ENCODE measurements at places on chromosomes 5 and 9.
A peak's percentile ranks its signal among the peaks of the same experiment; 100 is the strongest.

GRCh38 chr5:50717651-50718050 lies 51.2 kb downstream of the PARP8 start:
- H3K4me1 ChIP-seq: no peaks in the 10 kb centered on the region
- no peaks in the 10 kb centered on the region for H3K27me3 ChIP-seq
- H3K27ac ChIP-seq: no peak overlapping the region
- H3K36me3 ChIP-seq: no peaks in the 10 kb centered on the region
- no peak for DNase-seq

- no peaks in the 10 kb centered on the region for H3K27me3 ChIP-seq
- H3K4me3 ChIP-seq: no peak overlapping the region
- no peaks in the 10 kb centered on the region for H3K36me3 ChIP-seq
- H3K27ac ChIP-seq: no peak overlapping the region
- no peaks in the 10 kb centered on the region for H3K4me1 ChIP-seq
Measured at GRCh38 chr5:96093340-96093739, 131.7 kb upstream of the ELL2 start.

GRCh38 chr5:137828180-137828579 lies 39.5 kb upstream of the MYOT start:
- H3K4me1 ChIP-seq: no peaks in the 10 kb centered on the region
- no peaks in the 10 kb centered on the region for H3K36me3 ChIP-seq
- H3K27ac ChIP-seq: no peak overlapping the region
- H3K4me3 ChIP-seq: no peak overlapping the region
- peaks cover 6% of the 10 kb centered on the region for H3K27me3 ChIP-seq

DNA sequence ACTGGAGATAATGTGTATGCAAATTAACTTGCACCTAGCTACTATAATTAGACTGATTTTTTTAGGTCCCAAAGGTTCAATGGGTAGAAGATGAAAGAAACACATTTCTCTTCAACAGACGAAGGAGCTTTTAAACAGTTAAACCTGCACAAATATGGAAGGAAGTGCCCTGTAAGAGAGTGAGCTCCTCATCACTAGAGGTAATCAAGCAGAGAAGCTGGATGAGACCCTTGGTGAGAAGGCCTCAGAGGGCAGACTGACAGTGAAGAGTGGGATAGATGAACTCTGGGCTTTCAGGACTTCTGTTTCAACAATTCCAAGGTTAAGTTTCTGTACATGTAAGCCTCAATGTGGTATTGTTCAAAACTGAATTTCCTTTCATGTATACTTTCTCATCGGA lies 23.2 kb downstream of the PTPN3 start:
- DNase-seq: no peak
- no peaks in the 10 kb centered on the region for H3K4me1 ChIP-seq
- H3K4me3 ChIP-seq: no peak overlapping the region
- H3K36me3 ChIP-seq: no peaks in the 10 kb centered on the region

GRCh38 chr5:32241034-32241783 lies 67.1 kb upstream of the GOLPH3 start:
- H3K27me3 ChIP-seq: no peaks in the 10 kb centered on the region
- no peak for DNase-seq
- H3K27ac ChIP-seq: no peak overlapping the region
- H3K4me1 ChIP-seq: no peaks in the 10 kb centered on the region

- H3K4me3 ChIP-seq: no peak overlapping the region
- H3K27me3 ChIP-seq: no peaks in the 10 kb centered on the region
- H3K4me1 ChIP-seq: peaks cover 4% of the 10 kb centered on the region
- peak; percentile 75 for DNase-seq
- no peak overlapping the region for H3K27ac ChIP-seq
Measured at GRCh38 chr5:140157032-140157781, 17.8 kb upstream of the CYSTM1 start.

GRCh38 chr5:37075399-37075950 lies 173.7 kb downstream of the CPLANE1 start:
- H3K27ac ChIP-seq: no peak overlapping the region
- H3K4me1 ChIP-seq: peaks cover 22% of the 10 kb centered on the region
- H3K4me3 ChIP-seq: no peak overlapping the region
- DNase-seq: no peak

- DNase-seq: no peak
- H3K4me1 ChIP-seq: no peaks in the 10 kb centered on the region
- no peak overlapping the region for H3K4me3 ChIP-seq
- no peak overlapping the region for H3K27ac ChIP-seq
- H3K27me3 ChIP-seq: no peaks in the 10 kb centered on the region
Measured at GRCh38 chr5:166906991-166907713, 1384.3 kb upstream of the WWC1 start.

DNA sequence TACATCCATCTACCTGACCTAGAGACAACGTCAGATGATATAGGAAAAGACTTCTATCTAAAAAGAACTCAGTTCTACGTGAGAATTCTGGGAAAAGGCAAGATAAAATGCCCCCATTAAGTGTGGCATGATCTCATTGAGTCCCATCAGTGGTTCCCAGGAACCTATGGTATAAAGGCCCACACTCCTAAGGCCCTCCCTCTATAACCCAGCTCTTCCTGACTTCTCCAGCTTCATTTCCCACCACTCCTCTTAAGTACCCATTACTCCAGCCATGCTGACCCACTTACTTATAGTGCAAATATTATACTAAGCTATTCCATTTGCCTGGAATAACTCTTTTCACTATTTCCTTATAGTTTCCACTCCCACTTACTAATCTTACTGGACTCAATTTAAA lies 95.4 kb upstream of the NR5A1 start:
- H3K4me3 ChIP-seq: no peak overlapping the region
- no peaks in the 10 kb centered on the region for H3K36me3 ChIP-seq
- no peaks in the 10 kb centered on the region for H3K4me1 ChIP-seq
- peaks cover 1% of the 10 kb centered on the region for H3K27me3 ChIP-seq
- no peak overlapping the region for H3K27ac ChIP-seq

GRCh38 chr9:89278997-89279739 lies 31.8 kb upstream of the CKS2 start:
- no peaks in the 10 kb centered on the region for H3K27me3 ChIP-seq
- no peaks in the 10 kb centered on the region for H3K4me1 ChIP-seq
- H3K4me3 ChIP-seq: no peak overlapping the region
- peak; percentile 55 for DNase-seq
- no peak overlapping the region for H3K27ac ChIP-seq

- H3K4me3 ChIP-seq: no peak overlapping the region
- no peaks in the 10 kb centered on the region for H3K36me3 ChIP-seq
- DNase-seq: no peak
- H3K27ac ChIP-seq: no peak overlapping the region
Measured at GRCh38 chr5:18566671-18567070, 932.4 kb downstream of the TAF11L14 start.

GRCh38 chr5:95725071-95725820 lies 5.9 kb upstream of the RHOBTB3 start:
- H3K36me3 ChIP-seq: no peaks in the 10 kb centered on the region
- no peaks in the 10 kb centered on the region for H3K27me3 ChIP-seq
- peaks cover 36% of the 10 kb centered on the region for H3K4me1 ChIP-seq
- DNase-seq: peak; percentile 29
- H3K27ac ChIP-seq: no peak overlapping the region

DNA sequence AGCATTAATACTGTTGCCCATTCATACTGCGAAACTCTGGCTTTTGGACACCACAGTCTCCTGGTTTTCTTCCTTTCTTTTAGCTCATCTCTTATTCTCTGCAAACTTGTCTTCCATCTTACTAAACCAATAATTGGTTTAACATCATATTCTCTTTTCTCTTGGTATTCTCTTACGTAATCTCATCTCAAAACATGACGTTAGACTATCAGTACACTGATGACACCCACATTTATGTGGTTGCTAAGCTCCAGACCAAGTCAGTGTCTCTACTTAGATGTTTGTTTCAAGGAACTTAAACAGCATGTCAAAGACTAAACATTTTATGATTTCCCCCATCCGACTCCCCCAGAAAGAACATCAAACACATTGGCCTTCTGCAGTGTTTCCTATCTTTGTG lies 2.1 kb downstream of the PRRC1 start:
- H3K36me3 ChIP-seq: peaks cover 6% of the 10 kb centered on the region
- no peak for DNase-seq
- H3K4me3 ChIP-seq: no peak overlapping the region

- H3K4me3 ChIP-seq: no peak overlapping the region
- DNase-seq: peak; percentile 79
- H3K27ac ChIP-seq: peak overlapping the region; percentile 81
- peaks cover 22% of the 10 kb centered on the region for H3K4me1 ChIP-seq
Measured at GRCh38 chr5:125659316-125660023, 763.7 kb upstream of the GRAMD2B start.

Measured in endothelial cell of umbilical vein (primary cell).